ENCODE measurements at places on chromosomes 5 and 9.

DNA sequence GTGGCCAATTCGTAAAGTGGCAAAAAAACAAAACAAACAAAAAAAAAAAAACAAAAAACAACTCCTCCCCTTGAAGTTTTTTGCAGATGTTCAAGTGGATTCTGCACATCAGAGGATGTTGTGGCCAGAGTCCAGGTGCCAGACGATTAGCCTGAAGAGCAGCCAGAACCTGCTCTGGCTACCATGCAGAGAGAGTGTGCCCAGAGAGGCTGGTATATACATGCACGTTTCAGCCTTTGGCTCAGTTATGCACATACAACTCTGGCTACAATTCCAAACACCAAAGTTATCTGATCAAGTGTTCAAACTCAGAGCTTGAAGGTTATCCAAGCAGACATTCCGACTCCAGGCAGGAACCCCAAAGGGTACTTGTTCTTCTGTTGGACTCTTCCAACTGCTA lies 34.7 kb downstream of the GGTA1 start:
- no peak for DNase-seq

DNA sequence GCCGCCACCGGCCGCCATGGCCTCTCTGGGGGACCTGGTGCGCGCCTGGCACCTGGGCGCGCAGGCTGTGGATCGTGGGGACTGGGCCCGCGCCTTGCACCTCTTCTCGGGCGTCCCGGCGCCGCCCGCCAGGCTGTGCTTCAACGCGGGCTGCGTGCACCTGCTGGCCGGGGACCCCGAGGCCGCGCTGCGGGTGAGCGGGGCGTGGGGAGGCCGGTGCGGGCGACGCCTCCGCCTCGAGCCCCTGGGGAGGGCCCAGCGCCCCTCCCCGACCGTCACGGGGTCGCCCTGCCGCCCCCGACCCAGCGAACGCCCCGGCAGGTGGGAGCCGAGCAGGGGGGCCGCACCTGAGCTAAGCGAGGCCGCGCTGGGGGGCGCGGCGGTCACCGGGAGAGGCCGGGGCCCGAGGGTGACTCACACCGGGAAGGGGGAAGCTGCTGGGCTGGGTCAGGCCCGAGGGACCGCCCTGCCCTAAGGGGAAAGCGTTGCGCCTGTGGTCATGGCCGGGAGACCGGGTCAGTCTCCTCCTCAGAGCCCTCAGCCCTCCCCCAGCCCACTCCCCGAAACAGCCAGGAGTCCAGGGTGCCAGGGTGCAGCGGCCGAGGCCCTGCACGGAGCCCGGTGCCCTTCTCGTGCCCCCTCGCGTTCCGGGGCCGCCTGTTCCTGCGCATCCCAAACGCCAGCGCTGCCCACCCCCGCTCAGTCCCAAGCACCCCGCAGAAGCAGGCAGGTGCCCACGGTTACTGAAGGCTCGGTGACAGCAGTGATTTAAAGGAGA lies 510 bp downstream of the NOXA1 start:
- DNase-seq = no peak

DNA sequence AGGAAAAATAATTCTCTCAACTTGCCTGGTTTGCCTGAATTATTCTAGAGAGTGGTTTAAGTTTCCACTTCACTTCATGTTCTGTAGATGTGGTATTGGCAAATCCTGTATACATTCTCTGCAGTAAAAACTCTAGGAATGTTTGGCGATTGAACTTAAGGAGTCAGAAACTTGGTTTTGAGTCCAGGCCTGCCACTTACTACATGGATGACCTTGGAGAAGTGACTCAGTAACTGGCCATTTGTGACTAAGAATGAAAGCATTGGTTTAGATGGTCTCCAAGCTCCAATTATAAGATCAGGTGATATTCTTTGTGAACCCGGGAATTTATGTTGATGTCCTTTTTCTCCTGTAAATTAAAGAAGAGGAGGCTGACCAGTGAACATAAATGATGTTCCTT lies 233.8 kb downstream of the GAS1 start:
- no peak for DNase-seq

GRCh38 chr9:108016446-108016845 lies 526.9 kb upstream of the KLF4 start:
- DNase-seq = no peak

DNA sequence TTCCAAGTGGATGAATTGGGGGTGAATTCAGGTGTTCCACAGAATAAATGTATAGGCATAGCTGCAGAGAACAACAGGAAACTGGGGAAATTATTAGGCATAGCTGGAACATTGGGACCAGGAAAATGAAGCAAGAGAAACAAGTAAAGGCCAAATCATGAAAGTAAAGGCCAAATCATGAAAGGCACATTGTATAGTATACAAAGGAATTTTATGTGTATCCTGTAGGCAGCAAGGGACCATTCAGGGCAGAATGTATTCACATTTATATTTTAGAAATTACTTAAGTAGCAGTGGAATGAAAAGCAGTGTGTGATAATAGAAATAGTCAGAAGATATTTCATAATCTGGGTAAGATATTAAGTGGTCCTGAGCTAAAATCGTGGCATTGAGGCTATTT lies 127.3 kb upstream of the GRHPR start:
- DNase-seq = no peak
